GDM1 (cell line): ENCODE measurements at places on chromosomes 5 and 9.

DNA sequence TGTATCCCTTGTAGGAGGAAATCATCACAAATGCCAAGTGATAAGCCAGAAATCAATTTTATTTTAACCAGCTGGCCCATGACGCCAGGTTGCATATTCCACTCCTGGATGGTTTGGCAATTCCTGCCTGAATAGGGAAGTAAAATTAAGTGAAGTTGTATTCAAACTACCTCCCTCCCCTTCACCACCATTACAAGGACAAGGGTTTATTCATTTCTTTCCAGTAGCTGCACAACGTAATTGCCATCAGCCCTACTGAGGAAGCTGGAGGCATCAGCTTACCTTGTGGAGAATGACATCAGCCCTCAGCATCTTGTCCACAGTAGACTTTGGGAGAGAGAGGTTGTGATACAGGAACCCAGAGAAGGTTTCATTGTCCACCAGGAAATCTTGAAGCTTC is 66.6 kb downstream of the ABCA1 start:
- no peak for DNase-seq

DNA sequence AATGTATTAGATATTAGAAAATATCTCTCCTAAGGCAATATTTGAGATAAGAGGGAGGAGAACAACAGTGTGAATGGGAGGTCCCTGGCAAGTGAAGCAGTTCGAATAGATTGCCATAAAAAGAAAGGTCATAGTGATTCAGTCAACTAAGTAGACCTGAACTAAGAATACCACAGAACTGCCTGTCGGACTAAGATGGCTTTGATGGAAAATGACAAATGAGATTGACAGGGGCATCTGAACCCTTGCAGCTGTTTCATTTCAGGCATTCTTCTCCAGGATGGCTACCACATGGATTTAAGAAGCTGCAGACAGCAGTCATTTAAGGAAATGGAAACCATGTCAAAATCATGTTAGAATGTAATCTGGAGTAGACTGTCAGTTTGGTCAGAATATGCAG is 308.4 kb upstream of the MEF2C start:
- DNase-seq = no peak

GRCh38 chr5:35781181-35781790 is 75.4 kb upstream of the IL7R start:
- no peak for DNase-seq

DNA sequence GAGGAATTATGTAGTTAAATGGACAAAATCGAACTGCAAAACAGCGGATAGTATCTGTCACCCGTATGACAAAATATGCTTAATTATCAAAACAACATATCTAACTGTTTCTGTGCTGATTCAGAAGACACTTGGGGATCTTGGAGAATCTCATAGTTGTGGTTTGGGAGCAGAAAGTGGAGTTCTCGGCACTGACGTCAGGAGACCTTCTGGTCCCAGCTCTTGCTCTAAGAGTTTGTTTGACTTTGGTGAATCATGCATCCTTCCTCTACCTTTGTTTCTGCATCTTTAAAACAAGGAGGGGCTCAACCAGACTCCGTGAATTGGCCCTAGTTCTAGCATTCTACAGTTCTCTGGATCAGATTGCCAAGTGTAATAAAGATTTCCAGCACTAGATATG is 37.0 kb upstream of the TAF1L start:
- DNase-seq = no peak

- DNase-seq = no peak
These were observed 2.9 kb downstream of the BARX1 start for GRCh38 chr9:93952119-93952783.

GRCh38 chr5:87770601-87771121 is 357.9 kb upstream of the CCNH start:
- DNase-seq = no peak

- DNase-seq = no peak
These were observed 612.9 kb downstream of the DNAH5 start for GRCh38 chr5:13331585-13331984.

DNA sequence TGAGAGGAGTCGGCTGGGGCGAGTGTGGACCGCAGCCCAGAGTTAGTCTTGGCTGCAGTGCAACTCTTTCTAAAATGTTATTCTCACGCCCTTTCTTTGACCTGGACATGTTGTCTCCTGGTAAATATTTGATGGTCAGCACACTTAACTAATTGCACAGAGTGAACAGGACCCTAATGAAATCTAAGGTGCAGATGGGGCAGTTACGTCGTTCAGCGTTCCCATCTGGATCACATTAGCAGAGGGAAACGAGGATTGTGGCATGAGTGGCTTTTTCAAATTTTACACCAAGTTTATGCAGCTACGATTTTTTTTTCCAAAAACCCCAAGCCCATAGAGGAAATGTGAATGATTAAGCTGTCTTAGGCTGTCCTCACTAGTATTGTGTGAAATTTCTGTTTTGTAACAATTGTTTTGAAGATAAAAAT is 483 bp downstream of the C9orf85 start:
- no peak for DNase-seq

GRCh38 chr9:122200960-122201595 is 27.7 kb downstream of the LHX6 start:
- peak; percentile 21 for DNase-seq

GRCh38 chr5:81172710-81173109 is 60.4 kb upstream of the CKMT2 start:
- DNase-seq = no peak

DNA sequence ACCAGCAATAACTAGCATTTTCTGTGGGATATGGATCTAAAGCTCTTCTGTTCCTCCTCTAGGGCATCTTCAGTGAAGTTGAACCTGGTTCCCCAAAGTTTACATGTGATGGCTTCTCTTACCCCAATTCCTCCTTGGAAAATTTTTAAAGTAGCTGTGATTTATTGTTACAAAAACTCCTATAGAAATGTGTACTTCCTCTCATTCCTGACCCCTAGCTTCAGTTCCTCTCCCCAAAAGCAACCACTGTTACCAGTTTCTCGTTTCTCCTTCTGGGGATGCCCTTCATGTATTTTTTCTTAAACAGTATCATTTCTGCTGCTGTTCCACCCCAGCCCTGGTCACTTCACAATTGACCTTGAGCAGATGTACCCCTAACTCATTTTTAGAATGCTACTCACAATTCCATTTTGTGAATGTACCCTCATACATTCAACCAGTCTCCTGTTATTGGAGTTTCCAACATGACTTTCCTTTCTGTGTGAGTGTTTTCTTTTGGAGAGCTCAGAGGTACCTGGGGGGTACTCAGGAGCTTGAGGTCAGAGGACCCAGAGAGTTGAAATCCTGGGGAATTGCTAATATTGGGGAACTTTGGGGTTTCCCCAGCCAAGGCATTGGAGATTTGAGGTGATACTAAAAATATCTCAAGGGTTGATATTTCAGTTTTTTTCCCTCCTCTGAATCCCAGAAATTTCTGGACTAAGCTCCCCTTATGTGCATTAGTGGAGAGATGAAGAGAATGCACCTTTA is 18.6 kb upstream of the GLRX start:
- DNase-seq = no peak

DNA sequence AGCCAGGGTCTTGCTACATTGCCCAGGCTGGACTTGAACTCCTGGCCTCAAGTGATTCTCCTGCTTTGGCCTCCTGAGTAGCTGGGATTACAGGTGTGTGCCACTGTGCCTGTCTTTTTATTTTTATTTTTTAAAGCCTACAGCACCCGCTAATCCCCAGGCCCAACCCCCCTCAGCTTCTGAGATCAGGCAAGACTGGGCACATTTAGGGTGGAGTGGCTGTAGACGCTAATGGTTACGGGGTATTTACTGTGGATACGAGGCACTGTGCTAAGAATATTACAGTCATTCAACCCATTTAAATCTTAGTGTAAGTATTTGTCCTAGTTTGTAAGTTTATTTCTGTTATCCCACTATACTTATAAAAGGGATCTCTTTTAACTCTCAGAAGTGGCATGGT is 175.2 kb downstream of the FANCC start:
- no peak for DNase-seq

DNA sequence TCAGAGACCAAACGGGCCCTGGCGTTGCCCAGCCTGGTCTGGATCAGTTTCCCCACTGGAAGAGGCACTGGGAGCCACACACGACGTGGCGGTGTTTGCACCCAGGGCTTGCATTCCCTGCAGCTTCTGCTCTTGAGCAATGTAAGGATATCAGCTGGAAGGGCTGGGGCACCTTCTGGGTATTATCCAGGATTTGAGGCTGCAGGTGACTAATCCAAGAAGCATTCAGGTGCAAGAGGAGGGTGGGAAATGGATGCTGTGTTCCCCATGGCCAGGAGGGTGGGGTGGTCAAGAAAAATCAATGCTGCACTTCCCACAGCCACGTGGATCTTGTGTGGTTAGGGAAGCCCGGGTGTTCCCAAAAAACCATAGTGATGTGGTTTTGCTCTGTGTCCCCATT is 430.9 kb downstream of the IRX2 start:
- no peak for DNase-seq

DNA sequence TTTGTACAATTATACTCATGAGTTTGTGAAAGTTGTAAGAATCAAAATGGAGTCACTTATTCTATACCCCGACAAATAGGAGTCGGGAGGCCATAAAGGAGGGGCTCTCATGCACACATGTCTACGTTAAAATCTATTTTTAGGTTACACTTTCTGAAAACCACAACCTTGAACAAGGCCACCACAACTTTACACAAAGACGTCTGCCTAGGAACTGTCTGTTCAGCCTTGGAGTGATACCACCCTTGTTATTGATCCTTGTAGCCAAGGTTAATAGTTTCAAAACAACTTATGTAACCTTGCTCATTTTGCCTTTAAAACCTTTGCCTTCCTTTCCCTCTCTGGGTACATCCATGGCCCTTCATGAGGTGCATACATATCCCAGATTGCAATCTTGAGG is 4.1 kb upstream of the NDFIP1 start:
- no peak for DNase-seq
